ENCODE measurements at places on chromosomes 4 and X.

DNA sequence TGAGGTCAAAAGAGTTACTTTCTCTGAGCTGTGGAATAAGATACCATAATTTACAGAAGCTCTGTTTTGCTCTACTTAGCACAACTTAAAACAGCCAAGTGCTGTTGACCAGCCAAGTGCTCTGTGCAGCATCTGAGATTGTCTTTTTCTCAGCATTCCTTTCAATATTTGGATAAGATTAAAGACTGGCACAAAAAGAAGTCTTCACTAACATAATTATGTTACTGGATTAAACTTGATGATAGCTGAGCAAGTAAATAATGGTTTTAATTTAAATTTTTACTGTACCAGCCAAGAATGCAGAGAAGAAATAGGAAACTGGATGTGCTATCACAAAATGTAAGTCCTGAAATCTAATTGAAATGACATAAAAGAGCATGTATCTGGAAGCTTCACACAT, 60.4 kb downstream of the NPY2R start:
- DNase-seq = no peak

DNA sequence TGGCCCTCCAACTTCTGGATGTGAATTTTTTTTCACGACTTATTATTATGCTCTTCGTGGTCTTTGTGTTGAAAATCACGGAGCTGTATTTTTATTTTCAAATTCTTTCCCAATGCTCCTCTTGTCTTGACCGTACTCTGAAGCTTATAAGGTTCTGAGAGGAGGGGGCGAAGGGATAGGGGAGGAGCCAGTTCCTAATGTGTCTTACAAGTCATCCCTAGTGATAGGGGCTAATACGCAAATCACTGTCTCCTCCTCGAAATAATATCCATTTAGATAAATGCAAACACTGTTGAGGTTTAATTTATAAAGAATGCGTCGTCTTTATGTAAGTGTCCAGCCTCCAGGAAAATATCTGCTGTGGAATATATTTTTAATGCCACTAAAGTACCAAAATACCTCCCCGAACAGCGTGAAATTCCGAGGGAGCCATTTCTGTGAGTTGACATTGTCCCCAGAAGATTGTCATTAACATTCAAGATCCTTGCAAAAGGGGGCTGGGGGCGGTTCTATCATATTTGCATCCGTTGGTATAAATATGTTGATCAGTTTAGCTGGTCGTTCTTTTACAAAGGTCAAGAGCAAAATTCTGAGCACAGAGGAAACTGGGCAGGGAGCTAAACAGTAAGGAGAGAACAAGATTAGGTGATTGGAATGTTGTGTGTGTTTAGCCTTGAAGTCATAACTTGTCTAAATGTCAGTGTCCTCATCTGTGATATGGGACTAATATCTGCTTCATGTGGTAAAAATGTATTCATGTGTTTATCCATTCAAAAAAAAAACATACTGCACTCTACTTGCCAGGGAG, 3.7 kb upstream of the FAT1 start:
- DNase-seq = peak; percentile 28

DNA sequence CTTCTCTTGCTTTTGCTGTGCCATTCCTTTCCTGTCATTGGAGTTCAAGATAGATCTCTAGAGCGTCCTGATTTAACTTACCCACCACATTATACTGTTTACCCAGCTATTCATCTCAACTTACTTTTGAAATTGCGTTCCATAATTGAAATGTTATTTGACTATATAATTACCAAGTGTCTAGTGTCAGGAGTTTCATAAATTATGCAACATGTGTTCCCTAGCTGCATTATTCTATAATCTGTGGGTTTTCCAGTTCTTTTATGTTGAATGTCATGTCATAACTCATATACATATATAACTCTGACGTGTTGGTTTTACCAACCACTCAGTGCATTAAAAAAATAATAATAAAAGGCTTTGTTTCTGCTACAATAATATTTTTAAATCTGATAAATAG, 285.9 kb upstream of the ARSJ start:
- no peak for DNase-seq

GRCh38 chr4:140162596-140162995, 8.6 kb upstream of the MAML3 start:
- DNase-seq = no peak

- DNase-seq = no peak
These were observed 6.8 kb upstream of the DUSP9 start for GRCh38 chrX:153640045-153640686.

GRCh38 chrX:111505783-111506182, 5.7 kb upstream of the SERTM2 start:
- no peak for DNase-seq

GRCh38 chrX:35819241-35819640, 21.1 kb downstream of the MAGEB16 start:
- no peak for DNase-seq

GRCh38 chrX:152037183-152037582, 62.7 kb upstream of the GABRE start:
- no peak for DNase-seq

- peak; percentile 98 for DNase-seq
These were observed 155.1 kb downstream of the SHROOM3 start for GRCh38 chr4:76589872-76590797.

- DNase-seq = no peak
These were observed 58.1 kb downstream of the TNIP2 start for GRCh38 chr4:2697995-2698414.

DNA sequence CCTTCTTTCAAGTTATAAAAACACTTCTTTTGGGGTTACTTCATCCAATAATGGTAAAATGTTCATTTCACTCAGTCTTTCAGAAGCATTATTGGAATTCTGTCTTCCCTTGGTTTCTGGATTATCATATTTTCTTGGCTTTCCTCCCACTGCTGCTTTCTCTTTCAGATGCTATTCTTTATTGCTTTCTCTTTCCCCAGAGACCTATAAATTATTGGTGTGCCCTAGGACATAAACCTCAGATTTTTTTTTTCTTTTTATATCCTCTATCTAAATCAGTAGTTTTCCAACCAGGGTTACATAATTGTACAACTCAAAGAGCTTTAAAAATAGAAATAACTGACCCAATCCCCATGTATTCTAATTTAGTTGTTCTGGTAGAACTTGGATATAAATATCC, 1005.5 kb downstream of the ARAP2 start:
- no peak for DNase-seq

DNA sequence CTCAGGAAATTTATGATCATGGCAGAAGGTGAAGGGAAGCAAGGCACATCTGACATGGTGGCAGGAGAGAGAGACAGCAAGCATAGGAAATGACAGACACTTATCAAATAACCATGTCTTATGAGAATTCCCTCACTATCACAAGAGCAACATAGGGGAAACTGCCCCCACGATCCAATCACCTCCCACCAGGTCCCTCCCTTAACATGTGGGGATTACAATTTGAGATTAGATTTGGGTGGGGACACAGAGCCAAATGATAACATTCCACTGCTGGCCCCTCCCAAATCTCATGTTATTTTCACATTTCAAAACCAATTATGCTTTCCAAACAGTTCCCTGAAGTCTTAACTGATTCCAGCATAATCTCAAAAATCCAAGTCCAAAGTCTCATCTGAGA, 8.2 kb upstream of the TMA16 start:
- no peak for DNase-seq

GRCh38 chr4:109683621-109684253, 19.5 kb downstream of the CASP6 start:
- DNase-seq = no peak

- no peak for DNase-seq
These were observed 37.9 kb upstream of the TENM3 start for GRCh38 chr4:182205306-182205705.

DNA sequence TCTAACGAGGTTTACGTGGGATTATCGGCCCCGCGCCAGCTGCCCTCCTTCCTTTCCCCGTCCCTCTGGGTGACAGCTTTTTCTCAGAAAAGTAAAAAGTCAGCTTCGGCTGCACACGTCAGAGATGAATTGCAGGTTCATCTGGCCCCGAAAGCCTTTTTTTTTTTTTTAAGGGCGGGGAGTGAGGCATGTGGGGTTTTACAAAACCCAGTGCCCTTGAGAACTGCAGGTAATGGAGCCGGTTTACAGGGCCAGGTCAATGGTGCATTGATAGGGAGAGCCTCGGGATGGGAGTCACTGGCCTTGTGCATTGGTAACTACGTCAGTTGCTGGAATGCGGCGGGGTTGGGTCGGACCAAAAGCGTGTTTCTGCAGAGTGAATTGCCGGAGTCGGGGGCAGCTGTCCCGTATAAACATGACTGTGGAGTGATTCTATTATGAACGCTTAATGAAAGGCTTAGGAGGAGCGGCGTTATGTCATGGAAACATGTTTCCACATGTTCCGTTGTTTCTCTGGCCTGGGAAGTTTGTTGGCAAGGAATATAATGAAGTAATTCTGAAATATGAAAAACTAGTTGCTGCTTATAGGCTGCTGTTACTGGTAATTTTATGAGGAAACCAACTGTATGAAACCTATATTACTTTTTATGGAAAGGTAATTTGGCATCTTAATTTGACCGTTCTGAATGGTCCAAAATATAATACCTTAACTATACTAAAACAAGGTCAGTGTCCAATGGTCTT, 1.1 kb downstream of the HSPA4L start:
- peak; percentile 82 for DNase-seq

DNA sequence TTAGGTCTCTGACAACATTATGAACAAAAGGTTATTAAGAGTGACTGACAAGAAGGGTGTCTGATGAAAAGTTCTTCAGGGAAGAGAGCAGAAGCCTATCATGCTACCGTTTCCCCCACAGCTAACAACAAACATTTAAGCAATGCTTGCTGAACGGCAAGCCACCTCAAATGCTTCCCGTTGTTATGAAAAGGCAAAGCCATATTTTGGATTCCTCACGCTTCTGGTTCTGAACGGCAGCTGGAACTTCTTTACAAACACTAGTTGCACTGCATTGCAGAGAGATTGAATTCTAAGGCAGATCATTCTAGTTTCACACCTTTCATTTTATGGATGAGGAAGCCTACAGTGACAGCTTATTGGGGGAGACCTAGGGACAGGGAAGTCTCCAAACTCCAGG, 48.6 kb upstream of the NAP1L5 start:
- DNase-seq = no peak

- no peak for DNase-seq
These were observed 1055.8 kb upstream of the DIAPH2 start for GRCh38 chrX:95628796-95629195.

- DNase-seq = no peak
These were observed 8.8 kb downstream of the ANKRD37 start for GRCh38 chr4:185405296-185405999.

- DNase-seq = peak; percentile 51
These were observed at the start of gene PWWP3B for GRCh38 chrX:106168107-106168506. PWWP3B (plus strand) TSS chrX:106168305; CDS start chrX:106205433, 37,128 bp downstream.

GRCh38 chrX:12956704-12957534, 18.0 kb upstream of the TMSB4X start:
- DNase-seq = peak; percentile 46

- DNase-seq = peak; percentile 57
These were observed 87.8 kb downstream of the SH3KBP1 start for GRCh38 chrX:19799319-19800182.

DNA sequence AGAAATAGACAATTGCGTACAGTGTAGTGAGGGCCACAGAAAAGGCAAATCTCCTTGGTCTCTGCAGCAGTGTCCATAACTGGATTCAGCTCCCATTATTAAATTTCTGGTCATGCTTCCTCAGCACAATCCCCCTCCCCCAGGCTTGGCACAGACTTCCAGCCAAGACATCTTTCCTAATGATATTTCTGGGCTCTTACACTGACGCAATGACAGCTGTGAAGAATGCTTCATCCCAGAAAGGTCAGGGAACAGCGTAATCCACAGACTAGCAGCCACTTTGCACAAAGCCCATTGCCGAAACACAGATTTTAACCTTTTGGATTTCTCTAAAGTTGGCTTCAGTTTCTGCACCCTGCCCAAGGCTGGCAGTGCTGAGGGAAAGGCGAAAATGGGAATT, 597.6 kb upstream of the CPEB2 start:
- no peak for DNase-seq

- no peak for DNase-seq
These were observed 389.1 kb upstream of the PCDH7 start for GRCh38 chr4:30330894-30331652.

GRCh38 chrX:65635822-65636221, 31.6 kb upstream of the MSN start:
- DNase-seq = no peak

DNA sequence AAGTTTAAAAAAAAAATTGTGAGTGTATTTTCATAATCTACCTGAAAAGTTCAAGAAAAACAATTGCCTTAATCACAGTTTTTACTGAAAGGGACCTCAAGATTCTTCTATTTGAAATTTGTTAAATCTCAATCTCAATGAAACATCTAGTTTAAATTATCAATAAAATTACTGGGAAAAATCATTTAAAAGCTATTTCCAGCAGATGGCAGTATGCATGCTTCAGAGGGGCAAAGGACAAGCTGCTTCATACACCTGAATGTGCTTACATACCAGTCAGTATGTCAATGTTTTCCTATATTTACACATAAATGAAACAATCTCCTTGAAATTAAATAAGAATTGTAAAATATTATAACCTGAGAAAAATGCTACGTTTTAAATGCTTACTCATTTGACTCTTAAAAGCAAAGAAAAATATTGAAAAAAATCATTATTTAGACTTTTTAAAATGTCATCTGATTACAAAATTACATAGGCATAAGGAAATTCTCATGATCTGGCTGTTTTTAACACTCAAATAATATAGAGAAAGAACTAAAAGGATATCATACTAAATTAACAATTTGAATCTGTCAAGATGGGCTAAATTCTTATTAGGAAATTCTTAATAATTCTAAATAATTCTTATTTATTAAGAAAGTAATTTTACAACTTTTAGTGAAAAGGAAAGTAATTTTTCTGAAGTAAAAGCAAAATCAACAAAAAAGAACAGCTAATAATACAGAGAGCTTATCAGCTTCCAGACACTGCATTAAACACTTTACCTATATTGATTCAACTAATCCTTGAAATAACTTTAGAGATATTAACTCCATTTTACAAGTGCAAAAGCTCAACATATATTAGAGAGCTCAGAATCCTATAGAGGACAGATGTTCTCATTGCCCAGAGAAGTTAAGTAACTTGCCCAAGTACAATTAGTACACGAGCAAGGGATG, 242.1 kb downstream of the ADAMTS3 start:
- peak; percentile 48 for DNase-seq
